ENCODE measurements at places on chromosomes 4 and X. TPM values are rescaled to one million over a fixed set of nuclear protein-coding genes. Genes with fewer than 3 reads are reported as not detected.

Gene AFM
- total RNA-seq: not detected

Gene UGT2B17
- not detected for total RNA-seq

Gene FGF16
- total RNA-seq: not detected

Gene CLDN2
- 0.20 TPM for total RNA-seq

Gene CLTRN
- total RNA-seq: 5.2 TPM

Gene OSTC
- 53.5 TPM for total RNA-seq

Gene BEND4
- total RNA-seq: 0.22 TPM

Gene FAT1
- 92.2 TPM for total RNA-seq

GRCh38 chr4:107348188-107349050 lies 312.3 kb upstream of the DKK2 start:
- no peak for DNase-seq

DNA sequence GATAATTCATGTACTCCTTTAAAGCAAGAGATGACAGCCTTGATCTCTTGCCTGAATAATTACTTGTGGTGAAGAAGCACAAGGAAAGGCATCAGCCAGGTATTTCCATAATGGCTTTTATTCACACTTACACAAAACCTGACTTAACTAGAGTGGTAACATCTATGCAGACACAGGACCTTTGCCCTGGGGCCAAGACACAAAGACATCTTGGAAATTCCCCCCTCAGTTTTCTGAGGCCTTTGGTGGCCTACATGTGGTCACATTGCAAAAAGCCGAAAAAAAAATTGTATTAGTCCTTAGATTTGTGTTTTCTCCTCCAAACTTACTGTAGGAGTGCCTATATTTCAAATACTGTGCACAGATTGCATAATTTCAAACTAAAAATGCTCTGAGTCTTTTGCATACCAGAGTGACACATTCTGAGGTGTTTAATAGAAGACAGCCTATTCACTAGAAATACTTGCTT lies 172.4 kb downstream of the PDGFC start:
- no peak for DNase-seq

DNA sequence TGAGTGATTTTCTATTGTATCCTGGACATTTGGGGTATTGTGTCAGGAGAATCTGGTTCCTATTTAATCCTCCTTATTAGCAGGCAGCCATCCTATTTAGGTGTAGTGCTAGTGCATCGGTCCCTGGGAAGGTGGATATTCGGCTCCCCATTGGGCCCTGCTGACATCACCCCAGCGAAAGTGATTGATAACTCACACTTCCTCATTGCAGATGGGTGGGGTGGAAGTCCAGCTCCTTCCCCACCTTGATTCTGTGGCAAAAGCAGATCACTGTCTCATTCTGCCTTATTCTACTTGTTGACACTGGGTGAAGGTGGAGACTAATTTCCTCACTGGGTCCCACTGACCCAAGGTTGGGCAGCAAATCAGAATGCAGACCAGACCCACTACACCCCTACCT lies 23.2 kb upstream of the BRS3 start:
- DNase-seq: no peak

DNA sequence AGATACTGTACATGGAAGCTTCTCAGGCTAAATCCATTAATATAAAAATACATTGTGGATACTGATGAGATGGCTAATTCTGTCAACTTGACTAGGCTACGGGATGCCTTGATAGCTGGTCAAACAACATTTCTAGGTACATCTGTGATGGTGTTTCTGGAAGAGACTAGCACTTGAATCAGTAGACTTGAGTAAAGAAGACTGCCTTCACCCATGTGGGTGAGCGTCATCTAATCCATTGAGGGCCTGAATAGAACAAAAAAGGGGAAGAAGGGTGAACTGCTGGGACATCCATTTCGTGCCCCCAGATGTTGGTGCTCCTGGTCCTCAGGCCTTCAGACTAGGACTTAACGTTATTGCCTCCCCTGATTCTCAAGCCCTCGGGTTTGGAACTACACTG lies 3.7 kb upstream of the SRP72 start:
- DNase-seq: no peak

DNA sequence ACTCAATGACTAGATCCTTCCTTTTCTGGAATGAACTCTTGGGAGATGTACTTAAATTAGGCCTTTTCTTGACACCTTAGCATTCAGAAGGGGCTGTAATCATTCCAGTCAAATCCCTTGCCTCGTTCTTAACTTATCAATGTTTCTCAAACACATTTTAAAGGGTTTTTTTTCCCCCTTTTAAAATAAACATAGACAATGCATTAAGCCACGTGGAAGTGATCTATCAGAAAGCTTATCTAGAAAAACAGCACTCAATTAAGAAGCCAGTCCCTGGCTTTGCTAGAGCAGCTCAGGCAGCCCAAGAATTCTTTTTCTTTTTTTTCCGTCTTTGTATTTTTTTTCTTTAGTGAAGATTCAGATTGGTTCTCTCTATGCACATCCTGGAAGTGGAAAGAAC lies 118.2 kb downstream of the PCDH7 start:
- no peak for DNase-seq

DNA sequence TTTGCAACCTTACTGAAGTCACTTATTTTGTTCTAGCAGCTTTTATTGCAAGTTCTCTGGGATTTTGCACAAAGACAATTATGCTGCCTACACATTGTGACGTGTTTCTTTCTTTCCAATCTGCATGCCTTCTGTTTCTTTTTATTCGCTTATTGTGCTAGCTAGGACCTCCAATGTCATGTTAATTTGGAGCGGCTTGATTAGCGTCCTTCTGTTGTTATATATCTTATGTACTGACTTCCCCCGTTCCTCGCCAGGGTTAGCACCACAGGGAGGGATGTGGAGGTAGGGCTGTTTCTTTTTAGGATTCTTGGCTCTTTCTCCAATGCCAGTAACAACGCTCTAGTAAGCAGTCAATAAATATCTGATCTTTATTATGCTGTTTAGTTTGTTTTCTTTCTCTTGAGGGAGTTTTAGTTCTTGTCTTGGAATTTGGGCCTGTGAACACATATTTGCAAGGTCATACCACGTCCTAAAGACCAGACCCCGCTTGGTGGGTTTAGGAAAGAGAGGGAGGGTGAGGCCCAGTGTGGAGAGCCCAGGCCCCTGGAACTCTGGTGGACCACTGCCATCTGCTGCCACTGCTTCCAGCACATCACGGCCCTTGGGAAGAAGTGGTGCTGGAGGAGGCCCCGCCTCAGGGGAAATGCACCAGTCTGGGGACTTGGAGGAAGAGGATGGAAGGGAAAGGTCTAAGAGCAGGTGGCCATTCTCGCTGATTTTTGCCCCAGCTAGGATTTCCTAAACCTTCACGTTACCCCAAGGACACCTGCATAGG lies 129.1 kb downstream of the TRIML1 start:
- DNase-seq: no peak

GRCh38 chr4:141425124-141425523 lies 204.4 kb downstream of the ZNF330 start:
- no peak for DNase-seq

DNA sequence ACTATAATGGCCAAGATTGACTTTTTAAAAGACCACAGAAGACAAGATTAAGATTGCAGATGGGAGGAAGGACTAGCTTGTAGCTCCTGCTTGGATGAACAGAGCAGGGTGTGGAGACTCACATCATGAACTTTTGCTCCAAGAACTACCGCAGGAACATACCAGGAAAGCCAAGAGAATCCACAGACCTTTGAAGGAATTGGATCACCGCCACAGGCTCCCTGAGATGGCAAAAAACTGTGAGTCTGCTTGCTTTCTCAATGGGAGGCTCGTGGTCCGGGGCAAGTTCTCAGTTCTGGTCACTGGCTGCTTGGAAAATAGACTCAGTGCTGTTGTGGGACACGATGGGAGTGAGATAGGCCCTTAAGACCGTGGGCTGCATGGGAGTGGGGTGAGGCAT lies 276.6 kb downstream of the CCSER1 start:
- DNase-seq: no peak

- no peak for DNase-seq
These were observed 642.3 kb upstream of the CPEB2 start for GRCh38 chr4:14359991-14360390.

- no peak for DNase-seq
These were observed 1.8 kb upstream of the KLHL4 start for GRCh38 chrX:87515836-87516235.

DNA sequence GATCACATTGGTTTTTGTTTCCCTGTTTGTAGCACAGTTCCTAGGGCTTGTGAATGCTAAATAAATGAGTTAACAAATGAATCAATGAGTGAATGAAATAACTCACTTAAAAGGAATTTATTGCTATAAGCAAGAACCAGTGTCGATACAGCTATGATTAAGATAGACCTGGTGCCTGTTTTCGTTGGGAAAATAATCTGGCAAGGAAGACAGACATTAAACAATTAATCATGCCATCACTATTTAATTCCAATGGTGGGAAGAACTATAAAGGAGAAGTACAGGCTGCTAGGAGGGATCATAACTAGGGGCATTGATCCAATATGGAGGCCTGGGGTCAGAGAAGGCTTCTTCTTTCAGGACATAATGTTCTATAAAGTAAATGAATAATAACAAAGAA lies 4.5 kb upstream of the CBR4 start:
- no peak for DNase-seq

DNA sequence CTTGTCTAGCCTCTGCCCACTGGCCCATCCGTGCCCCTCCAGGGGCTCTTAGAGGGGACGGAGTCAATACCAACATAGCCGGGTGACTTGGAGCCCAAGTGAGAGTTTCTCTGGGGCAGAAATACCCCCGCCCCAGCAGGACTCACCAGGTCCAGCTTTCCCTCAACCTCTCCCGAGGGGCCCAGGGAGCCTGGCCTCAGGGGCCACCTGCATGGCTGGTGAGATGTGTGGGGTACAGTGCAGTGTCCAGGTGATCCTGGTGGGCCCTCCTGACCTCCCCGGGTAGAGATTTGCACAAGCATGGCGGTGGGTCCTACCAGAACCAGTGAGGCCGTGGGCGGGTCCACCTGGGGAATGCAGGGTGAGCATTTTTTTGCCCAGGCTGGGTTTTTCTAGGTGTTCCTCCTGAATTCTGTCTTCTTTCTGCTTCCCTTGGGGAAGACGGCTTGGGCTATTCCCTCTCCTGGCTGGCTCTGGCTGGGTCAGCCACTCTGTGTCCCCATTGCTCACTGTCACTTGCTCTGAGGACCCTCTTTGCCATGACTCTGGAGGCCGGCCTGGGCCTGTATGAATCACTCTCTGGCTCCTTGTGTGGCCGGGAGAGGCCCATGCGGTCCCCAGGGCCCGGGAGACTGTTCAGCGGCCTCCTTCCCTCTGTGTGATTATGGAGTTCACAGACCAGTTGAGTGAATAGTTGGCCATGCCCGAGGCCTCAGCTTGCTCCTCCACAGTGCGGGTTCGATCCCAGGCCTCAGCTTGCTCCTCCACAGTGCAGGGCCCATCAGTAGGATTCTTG lies 71.0 kb upstream of the NKX1-1 start:
- peak; percentile 41 for DNase-seq

DNA sequence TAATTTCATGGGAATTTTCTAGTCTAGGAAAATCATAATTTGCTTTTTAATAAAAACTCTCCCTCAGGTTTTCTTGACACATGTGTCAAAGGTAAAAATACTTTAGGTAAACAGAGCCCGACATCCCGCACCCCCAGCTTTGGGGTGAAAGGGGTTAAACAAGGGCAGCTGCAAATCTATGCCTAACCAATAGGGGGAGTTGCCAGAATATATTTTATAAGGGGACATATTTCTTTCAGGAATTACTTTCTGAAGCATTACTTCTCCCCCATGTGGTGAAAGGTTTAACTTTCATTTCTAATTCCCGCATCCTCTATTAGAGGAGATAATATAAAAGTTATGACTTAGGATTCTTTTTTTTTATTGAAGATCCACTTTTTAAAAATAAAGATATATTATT lies 53.9 kb upstream of the HEPH start:
- DNase-seq: no peak

DNA sequence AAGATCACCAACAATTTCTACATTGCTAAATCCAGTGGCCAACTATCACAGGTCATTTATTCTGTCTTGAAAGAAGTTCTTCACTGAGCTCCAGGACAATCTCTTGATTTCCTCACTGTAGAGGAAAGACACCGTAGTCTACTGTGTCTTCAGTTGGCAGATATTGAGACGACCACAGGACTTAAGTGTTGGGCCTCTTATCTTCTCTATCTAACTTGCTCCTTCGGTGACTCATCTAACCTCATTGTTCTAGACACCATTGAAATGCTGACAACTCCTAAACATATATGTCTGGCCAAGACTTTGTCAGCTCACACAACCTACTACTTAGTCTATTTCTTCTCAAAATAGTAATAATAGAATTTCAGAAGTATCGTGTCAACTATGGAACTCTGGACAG lies 425.8 kb downstream of the ARAP2 start:
- no peak for DNase-seq

All from upper lobe of left lung (tissue), 6 donors.